ENCODE measurements at places on chromosomes 3 and 15.

DNA sequence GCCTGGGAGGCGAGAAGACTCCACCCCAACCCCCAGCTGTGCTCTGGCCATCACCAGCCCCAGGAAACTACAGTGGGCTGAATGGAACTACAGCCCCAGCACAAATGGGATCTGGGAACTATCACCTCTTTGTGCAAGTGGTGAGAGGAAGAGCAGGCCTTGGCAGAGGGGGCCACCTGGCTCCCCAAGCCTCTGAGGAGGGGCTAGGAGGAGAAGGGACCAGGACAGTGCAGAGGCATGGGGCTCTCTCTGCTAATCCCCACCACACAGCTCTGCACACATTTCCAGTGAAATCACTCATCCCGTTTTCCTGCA is 31.6 kb downstream of the KY start:
- no peak for DNase-seq

- no peak for DNase-seq
Observed at GRCh38 chr15:101020451-101020850, 101.3 kb downstream of the LRRK1 start.

GRCh38 chr3:132834356-132834755 is 112.1 kb upstream of the NPHP3 start:
- DNase-seq, result no peak

DNA sequence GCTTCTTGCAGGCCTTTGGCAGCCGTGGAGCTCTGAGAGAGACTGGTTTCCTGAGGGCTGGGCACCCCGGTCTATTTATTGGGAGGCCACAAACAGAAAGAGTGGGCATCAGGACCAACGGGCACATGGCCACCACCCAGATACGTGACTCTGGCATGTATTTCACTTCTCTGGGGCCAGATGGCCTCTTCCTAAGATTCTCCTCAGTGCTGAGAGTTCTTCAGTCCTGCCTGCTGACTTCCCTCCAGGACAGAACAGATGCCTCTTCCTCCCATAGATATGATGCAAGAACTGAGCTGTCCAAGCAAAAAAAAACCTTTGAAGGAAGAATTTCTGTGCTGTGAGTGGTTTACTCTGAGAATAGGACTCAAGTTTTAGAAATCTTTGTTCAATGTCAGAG is 107.7 kb downstream of the IGF2BP2 start:
- DNase-seq, result peak; percentile 35

DNA sequence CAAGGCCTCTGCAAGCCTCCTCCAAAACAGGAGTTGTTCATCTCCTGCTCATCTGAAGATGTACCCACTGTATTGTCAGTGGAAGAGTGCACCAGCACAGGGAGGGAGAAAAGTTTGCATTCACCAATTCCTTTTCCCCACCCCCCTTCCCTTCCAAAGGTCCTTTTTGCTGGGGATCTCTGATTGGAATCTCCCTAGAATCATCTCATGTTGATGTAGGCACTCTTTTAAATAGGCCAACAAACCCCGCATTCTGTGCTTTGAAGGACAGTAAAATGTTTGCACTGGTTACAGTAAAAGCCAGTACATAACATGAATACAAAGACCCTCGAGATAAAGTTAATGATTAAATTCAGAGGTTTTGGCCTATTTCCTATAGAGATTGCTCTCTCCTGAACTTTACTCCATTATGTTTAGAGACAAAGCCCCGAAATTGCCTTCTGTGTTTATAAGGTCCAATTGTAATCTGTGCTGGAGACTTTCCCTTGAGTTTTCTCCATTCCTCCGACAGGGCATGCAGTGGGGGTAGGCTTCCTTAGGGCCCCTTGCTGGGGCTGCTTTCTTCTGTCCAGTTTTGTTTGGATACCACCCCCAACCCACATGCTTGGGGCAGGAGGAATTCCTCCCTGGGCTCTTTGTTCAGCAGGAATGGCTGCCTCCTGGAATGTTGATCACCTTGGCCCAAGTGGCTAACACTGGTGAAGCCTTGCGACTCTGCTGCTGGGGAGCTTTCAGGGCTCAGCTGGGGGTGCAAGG is 22.5 kb downstream of the TRIM71 start:
- no peak for DNase-seq

DNA sequence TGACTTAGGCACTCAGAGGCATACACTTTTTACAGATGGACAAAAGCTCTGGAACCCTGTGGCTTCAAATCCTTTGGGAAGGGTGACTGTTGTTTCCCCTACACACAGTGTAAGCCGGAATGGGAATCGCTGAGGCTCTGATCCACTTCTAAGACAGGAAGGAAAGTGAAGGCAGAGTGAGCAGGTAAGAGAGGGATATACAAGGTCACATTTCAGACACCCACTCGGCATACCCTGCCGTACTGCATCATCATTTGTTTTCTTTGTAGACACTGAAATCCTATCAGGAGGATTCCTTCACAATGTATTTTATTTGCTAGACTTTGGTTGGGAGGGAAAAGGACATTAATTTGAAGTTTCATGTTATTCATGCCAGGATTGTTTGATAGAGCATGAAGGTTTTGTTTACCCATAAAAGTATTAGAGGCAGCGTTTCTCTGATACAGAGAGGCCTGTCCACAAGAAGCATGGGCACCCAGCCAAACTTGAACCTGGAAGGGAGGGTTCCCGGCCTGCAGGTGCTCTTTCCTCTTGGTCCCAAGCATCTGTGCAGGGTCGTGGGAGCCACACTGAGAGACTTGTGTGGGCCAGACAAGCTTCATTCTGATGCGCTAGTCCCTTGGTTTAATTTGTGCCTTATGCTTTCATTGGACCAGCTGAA is 21.9 kb upstream of the POLR2M start:
- DNase-seq, result no peak

GRCh38 chr15:73633991-73634495 is 854 bp upstream of the NPTN start:
- no peak for DNase-seq

DNA sequence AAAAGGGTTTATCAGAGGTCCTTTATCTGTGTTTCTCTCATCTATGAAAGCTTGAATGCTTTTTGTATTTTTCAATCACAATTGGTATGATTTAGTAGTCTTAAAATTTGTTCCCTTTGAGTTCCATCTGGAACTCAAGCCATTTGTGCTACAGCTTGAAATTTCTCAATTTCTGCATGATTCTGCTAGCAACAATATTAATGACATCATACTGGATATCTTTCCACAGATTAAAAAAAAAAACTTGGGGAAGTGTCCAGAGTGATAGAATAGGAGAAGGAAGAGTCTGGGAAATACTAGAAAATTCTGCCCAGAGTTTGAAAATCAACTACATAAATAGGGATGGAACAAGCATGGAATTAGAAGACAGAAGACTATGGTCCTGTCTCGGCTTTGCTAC is 9.3 kb upstream of the FBN1 start:
- DNase-seq, result no peak

GRCh38 chr15:67018441-67018840 is 47.0 kb upstream of the SMAD3 start:
- DNase-seq, result no peak

- peak; percentile 21 for DNase-seq
Observed at GRCh38 chr3:60579734-60580133, 671.5 kb downstream of the FHIT start.

- no peak for DNase-seq
Observed at GRCh38 chr3:62939707-62940106, 64.5 kb upstream of the CADPS start.

DNA sequence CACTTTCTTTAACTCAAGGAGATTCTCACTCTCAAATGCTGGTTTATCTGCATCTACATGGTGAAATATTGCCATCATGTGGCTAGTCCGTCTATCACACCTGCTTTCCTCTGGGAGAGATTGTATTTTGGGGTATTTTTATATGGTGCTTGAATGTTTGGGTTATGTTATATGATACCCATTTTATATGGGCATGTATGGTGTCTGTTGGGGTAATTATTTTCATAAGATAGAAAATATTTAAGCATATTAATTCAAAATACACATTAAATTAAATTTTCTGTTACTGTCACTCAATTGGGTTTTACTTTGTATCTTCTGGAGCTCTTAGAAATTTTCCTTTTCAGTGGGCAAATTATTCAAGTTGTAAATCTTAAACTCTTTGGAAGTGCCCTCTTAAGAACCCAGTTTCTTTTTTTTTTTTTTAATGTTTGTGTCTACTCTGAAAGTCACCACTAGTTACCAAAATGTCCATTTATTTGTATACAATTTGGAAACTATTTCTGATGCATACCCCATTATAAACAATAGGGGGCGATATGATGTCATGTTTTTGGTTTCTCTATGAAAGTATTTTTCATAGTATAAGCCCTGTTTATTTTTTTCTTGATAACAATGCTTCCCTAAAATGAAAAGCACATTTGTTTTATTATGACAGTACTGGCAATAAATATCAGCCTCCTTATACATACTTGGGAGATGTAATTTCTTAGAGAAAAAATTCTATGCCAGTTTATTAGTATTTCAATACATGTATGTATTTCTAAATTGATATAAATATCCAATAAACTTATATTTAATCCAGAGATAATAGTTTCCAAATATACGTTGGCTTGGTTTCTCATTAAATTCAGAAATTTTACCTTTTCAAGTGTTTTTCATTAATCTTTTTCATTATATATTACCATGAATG is 36.1 kb upstream of the PLSCR5 start:
- peak; percentile 22 for DNase-seq

DNA sequence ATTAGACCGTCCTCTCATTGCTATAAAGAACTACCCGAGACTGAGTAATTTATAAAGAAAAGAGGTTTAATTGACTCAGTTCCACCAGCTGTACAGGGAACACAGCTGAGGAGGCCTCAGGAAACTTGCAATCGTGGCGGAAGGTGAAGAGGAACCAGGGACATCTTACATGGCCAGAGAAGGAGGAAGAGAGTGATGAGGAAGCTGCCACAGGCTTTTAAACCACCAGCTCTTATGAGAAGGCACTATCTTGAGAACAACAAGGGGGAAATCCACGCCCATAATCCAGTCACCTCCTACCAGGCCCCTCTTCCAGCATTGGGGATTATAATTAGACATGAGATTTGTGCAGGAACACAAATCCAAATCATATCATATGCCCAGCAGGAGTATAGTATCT is 138.5 kb downstream of the ALCAM start:
- no peak for DNase-seq

GRCh38 chr3:125318167-125318865 is 56.8 kb downstream of the ZNF148 start:
- DNase-seq, result peak; percentile 93

GRCh38 chr3:161927131-161927530 is 430.5 kb downstream of the OTOL1 start:
- DNase-seq, result no peak

- DNase-seq, result no peak
Observed at GRCh38 chr15:87648278-87648677, 608.3 kb downstream of the NTRK3 start.

- DNase-seq, result no peak
Observed at GRCh38 chr15:55799291-55800212, 56.6 kb upstream of the PRTG start.

- peak; percentile 22 for DNase-seq
Observed at GRCh38 chr3:194046995-194047645, 88.8 kb upstream of the HES1 start.

GRCh38 chr3:141379250-141379966 is 11.1 kb downstream of the ZBTB38 start:
- no peak for DNase-seq

GRCh38 chr3:57977818-57978235 is 30.4 kb upstream of the FLNB start:
- no peak for DNase-seq

DNA sequence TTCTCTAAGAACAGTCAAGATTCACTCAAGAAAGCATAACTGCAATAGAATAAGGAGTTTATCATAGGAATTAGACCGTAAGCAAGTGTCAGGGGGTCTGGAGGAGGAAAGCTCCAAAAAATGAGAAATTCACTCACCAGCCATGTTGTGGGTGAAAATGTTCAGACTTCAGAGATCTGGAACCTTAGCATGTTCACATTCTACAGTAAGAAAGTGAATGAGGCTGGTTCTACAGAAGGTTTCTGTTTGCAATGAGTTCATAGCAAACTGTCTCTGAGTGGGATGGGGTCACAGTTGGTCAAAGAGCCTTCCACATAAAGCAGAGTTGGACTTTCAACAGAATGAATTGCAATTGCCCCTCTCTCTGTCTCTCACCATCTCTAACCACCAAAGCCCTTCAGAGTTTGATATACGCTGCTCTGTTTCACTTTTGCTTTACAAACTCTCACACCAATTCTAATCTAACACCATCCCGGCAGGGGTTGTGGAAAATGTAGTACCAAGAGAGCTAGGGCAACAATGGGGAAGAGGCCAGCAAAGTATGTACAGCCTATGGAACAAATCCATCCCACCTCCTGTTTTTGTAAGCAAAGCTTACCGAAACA is 581.8 kb upstream of the UBE2E2 start:
- DNase-seq, result no peak

- no peak for DNase-seq
Observed at GRCh38 chr3:40969756-40970466, 229.4 kb upstream of the CTNNB1 start.

DNA sequence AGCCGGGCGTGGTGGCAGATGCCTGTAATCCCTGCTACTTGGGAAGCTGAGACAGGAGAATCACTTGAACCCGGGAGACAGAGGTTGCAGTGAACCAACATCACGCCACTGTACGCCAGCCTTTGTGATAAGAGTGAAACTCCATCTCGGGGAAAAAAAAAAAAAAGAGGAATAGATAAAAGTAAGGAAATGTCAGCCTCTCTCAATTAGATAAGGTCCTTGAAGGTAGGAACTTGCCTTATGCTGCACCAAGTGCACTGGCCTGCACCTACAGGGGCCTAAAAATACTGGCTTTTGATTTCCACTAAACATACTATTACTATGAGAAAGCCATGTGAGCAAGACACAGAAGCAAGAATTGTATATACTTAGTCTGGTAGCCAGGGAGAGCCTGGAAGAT is 7.1 kb downstream of the RAF1 start:
- DNase-seq, result no peak

DNA sequence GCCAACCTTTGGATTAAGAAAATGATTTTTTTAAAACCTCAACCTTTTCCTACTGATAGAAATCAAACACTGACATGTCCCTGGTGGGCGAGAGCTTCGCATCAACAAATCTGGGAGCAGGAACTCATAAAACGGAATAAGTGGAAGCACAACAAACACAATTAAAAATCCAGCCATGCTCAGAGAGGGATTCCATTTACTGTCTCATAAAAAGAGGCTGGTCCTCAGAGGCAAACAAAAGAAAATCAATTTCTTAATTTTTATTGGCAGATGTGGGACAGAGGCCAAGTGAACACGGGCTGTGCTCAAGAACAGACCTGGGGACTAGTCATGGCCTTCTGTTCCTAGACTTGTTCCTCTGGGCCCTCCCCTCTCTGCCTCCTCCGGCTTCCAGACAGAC is 214.5 kb downstream of the NTRK3 start:
- no peak for DNase-seq

GRCh38 chr3:102230057-102230456 is 204.8 kb upstream of the ZPLD1 start:
- DNase-seq, result no peak

DNA sequence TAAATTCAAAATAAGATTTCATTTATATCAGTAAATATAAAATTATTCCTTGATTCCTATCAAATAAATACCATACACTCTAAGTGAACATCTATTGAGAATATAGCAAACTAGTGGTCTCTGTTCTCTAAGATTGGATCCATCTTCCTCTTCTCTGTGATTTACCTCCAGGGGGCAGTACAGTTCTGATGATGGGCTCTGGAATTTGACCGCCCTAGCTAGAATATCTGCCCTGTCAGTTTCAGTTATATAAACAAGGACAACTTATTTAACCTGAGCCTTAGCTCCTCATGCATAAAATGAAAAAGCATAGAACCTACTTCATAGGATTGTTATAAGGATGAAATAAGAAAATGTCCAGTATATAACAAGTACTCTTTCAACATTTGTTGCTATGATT is 171.1 kb upstream of the CCDC54 start:
- no peak for DNase-seq
